Non-pigmented ciliary epithelial cell (primary cell): ENCODE measurements at places on chromosomes 12 and 14.

- no peak for DNase-seq
Measured at GRCh38 chr12:124241776-124242528, 52.9 kb upstream of the RFLNA start.

DNA sequence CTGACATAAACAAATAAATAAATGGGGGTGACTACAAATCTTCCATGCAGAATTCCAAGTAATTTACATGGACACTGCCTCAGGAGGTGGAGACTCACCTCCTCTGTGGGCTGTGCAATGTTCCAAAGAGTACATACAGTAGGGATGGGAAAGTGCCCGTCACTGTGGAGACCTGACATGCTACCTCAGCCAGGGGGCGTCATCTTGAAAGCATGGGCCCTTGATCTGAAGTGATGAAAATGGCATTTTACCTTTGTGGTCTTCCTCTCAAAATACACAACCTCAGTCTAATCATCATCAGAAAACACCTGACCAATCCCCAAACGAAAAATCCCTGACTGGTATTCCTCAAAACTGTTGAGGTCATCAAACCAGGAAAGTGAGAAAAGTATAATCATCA lies 48.4 kb downstream of the ANAPC7 start:
- no peak for DNase-seq

DNA sequence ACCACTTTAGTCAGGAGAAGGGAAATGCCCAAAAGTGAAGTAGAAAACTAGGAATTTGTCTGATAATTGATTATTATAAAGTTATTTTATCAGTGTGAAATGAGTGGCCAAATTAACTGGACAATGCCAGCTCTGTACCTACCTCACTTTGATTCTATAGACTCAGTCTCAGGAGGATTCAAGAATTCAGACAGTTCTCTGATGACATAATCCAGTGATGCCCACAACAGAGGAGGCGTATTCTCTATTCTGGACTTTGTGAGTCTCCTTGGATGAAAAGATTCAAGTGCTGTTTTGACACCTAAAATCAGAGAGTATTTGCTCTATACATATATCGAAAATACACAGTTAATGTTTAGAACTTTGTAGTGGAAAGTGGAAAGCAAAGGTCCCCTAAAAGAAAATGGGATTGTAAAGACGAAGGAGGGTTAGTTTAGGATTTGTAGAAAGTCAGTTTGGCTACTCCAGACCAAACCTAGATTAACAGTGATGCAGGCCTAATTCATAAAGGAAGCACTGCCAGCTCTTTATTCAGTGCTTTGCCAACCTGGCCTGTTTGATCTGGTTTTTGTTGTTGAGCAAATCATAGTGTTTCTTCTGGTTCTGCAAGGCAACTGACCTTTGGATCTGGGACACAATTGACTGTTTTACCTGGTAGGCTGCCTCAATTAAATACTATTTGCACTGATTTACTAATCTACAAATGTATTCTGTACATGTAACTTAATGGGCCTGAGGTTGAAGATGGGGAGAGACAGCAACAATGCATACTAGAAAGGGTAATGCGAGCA lies 67.4 kb downstream of the DAD1 start:
- no peak for DNase-seq

DNA sequence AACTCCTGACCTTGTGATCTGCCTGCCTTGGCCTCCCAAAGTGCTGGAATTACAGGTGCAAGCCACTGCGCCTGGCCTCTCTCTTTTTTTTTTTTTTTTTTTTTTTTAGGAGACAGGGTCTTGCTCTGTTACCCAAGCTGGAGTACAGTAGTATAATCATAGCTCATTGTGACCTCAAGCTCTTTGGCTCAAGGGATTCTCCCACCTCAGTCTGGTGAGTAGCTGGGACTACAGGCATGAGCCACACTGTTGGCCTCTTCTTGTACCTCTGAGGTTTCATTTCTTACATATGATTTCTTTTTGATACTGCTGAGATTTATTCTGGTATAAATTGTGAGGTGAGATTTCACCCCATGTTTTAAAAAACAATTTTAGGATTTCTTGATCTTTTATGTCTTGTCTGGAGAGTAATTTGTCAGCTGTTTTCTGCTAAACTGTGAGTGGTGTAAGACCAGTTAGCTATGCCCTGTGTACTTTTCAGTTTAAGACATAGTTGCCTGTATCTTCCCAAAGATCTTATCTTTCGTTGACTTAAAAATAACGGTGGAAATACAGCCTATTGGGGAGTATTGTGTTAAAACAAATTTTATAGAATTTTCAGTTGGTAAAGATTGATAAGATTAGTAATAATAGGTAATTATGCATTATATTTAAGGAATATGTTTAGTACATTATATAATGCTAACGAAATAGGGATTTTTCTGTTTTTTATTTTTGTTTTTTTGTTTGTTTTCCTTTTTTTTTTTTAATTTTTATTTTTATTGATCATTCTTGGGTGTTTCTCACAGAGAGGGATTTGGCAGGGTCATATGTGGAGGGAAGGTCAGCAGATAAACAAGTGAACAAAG lies 31.7 kb downstream of the WDR20 start:
- DNase-seq = no peak

DNA sequence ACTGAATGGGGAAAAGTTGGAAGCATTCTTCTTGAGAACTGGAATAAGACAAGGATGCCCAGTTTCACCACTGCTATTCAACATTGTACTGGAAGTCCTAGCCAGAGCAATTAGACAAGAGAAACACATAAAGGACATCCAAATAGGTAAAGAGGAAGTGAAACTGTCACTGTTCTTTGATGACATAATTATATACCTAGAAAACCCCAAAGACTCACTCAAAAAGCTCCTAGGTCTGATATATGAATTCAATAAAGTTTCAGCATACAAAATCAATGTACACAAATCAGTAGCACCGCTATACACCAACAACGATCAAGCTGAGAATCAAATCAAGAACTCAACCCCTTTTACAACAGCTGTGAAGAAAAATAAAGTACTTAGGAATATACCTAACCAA lies 157.3 kb upstream of the DDHD1 start:
- DNase-seq = no peak

- DNase-seq = peak; percentile 9
Measured at GRCh38 chr12:131132118-131132892, 178.6 kb downstream of the ADGRD1 start.

DNA sequence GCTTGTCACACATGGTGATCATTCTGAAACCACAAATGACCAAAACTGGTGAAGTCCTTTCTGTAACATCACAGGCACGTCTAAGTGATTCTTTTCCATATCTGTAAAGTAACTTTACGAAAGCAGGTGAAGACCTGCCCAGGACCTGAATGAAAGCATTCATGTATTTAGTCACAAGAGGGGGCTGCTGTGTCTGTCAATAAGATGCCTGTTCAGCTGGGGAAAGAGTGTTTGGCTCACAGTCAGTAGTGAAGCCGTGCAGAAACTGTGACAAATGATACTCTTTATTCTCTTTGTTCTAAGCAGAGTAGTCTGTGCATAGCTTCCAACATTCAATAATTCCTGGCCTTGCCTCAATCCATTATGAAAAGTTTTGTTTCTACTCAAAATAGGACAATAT lies 373.5 kb upstream of the OR4E1 start:
- no peak for DNase-seq

- no peak for DNase-seq
Measured at GRCh38 chr12:2125651-2126522, 73.1 kb downstream of the CACNA1C start.

DNA sequence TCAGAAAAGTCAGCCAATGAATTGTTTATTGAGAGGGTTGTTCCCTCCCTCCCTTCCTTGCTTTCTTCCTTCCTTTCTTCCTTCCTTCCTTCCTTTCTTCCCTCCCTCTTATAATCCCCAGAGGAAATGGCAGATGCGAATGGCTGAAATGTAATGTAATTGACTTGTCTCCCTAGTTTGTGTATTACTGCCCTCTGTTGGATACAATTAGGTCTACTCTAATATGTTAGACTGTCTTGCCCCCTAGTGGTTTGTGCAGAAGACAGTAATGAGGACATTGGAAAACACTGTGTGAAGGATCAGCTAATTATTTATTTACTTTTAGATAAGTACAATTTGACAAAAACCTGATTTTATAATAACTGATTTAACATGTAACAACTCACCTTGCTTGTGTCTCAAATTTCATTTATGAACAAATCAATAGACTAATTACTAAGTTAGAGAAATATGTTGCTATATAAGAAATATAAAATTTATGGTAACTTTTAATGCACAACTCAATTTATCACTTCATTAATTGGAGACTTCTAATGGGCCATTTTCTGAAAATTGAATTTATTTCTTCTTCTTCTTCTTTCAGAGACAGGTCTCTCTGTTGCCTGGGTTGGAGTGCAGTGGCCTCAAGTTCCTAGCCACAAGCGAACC lies 229.8 kb upstream of the LRIG3 start:
- peak; percentile 60 for DNase-seq

GRCh38 chr12:13211191-13211858 lies 14.8 kb downstream of the EMP1 start:
- no peak for DNase-seq

DNA sequence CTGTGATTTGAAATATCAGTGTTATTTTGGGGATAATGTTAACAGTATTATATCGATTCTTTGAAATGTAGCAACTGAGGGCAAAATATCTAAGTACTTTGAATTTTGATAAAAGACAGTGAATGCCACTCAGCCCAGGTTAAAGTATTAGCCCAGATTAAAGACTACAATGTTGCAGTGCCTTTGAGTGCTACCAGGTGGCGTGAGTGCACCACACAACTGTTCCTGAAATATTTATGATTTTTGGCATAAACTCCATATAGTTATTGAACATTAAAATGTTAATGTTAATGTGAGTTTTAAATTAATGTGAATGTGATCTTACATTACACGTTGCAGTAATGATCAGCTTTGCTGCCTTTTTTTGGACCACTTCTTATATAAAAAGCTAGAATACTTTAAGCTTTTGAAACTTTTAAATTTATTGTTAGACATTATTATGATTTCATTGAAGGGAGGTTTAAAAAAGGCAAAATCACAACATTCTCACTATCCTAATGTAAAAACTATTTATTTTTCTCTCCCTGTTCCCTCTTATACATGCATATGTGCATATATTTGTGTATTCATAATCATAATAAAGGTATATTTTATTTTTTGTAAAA lies 22.5 kb downstream of the MRPS35 start:
- no peak for DNase-seq

- no peak for DNase-seq
Measured at GRCh38 chr14:68408680-68409079, 384.2 kb downstream of the ZFP36L1 start.

GRCh38 chr14:62722406-62722805 lies 322.9 kb downstream of the KCNH5 start:
- no peak for DNase-seq

DNA sequence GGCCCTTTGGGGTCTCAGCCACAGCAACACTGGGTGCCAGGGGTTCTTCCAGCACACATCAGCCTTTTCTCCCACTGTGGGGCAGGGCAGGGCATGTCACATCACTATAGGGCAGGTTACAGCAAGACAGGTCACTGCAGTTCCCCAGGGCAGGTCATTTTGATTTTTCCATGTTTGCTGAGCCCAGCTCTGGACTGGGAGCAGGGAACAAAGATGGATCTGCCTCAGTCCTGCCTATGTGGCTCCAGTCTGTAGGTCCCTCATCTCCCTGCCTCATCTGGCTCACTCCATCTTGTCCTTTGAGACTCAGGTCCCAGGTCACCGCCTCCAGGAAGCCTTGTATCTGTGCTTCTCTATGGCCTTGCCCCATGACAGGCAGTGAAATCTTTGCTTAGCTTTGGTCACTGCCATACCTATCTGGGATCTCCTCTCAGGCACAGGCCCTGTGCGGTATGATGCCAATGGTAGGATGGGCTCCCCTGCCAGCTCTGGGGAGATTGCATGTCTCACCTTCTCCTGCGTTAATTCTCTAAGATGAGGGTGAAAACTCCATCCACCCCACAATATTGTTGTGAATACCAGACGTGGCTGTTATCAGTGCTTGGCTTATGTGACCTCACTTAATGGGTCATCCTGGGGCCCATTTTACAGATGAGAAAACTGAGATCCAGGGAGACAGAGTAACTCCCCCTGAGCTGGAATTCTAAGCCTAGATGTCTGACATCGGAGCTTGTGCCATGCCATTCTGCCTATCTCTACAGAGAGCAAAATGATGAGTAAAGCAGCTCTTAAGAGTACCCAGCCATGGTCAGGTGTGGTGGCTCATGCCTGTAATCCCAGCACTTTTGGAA lies 1.5 kb downstream of the SERPINA6 start:
- DNase-seq = no peak

- DNase-seq = no peak
Measured at GRCh38 chr12:80320121-80320678, 123.8 kb upstream of the PTPRQ start.

GRCh38 chr12:132151766-132152410 lies 7.6 kb downstream of the NOC4L start:
- DNase-seq = no peak

DNA sequence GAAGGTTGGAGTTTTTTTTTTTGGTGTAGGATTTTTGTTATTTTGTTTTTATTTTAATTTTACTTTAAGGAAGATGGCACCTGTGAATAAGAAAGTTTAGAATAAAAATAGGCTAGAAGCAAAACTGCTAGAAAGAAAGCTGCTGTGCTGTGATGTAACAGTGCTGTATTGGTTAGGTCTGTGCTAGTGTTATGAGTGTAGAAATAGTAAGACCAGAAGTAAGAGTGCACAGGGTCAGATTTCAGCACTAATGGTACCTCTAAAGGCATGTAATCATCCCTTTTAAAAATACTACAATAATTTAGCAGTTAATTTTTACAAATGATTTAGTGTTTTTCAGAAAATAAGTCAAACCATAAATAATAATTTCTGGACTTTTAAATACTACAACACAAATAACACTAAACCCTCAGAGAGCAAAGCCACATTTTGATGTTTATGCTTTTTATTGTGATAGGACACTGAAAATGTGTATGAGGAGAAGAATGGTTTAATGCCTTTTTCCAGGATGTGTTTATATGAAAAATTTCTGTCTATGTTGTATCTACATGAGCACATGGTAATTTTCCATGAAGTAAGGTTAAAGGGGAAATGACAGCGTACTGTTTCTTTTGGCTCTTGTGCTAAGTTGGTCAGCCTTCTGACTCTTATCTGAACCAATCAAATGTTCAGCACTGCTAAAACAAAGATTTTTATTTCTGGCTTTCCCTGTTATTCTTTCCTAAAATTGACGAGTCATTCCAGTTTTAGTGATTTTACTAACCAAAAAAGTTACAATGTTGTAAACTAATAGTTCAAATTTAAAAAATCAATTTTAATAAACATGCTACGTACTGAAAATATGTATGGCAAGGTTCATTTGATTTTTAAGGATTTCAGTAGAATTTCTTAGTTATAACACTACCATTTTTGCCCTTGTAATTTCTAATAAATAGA lies 96.1 kb downstream of the PPHLN1 start:
- DNase-seq = peak; percentile 49

- no peak for DNase-seq
Measured at GRCh38 chr12:80807640-80808288, 91.1 kb downstream of the MYF5 start.

DNA sequence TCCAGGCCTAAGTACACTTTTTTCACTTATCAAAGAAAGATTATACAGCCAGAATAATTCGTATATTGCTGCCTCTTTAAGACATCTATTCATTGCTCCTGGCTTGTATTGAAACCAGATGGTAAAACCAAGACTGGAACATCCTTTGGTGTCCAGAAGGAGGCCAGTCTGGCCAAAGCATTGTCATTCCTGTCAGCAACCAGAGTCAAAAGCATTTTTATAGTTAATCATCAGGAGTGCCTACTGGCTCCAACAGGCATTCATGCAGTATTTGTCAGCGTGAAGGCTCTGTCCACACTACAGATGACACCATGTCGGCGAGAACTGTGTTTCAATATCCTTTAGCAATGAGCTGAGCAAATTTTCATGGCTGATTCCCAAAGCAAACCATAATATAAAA lies 118.0 kb upstream of the G2E3 start:
- DNase-seq = no peak
